Prostate gland (tissue), 2 donors: ENCODE measurements at places on chromosomes 5 and 9. TPM values are rescaled to one million over a fixed set of nuclear protein-coding genes. Genes with fewer than 3 reads are reported as not detected.

Gene GHR
- 15.5 TPM for total RNA-seq

Gene ZNF782
- 30.9 TPM for total RNA-seq

Gene GAS1
- total RNA-seq: 82.1 TPM

Gene CER1
- not detected for total RNA-seq

Gene C1QTNF2
- total RNA-seq: not detected

- H3K36me3 ChIP-seq: no peaks in the 10 kb centered on the region
- DNase-seq: no peak
- H3K27ac ChIP-seq: no peak overlapping the region
- H3K27me3 ChIP-seq: no peaks in the 10 kb centered on the region
- H3K4me3 ChIP-seq: no peak overlapping the region
Observed at GRCh38 chr5:19739671-19740070, 248.3 kb downstream of the CDH18 start.

GRCh38 chr9:8668751-8669150 is 869.2 kb upstream of the DMAC1 start:
- no peaks in the 10 kb centered on the region for H3K27me3 ChIP-seq
- H3K4me1 ChIP-seq: no peaks in the 10 kb centered on the region
- no peak overlapping the region for H3K4me3 ChIP-seq
- H3K36me3 ChIP-seq: no peaks in the 10 kb centered on the region
- no peak overlapping the region for H3K27ac ChIP-seq

DNA sequence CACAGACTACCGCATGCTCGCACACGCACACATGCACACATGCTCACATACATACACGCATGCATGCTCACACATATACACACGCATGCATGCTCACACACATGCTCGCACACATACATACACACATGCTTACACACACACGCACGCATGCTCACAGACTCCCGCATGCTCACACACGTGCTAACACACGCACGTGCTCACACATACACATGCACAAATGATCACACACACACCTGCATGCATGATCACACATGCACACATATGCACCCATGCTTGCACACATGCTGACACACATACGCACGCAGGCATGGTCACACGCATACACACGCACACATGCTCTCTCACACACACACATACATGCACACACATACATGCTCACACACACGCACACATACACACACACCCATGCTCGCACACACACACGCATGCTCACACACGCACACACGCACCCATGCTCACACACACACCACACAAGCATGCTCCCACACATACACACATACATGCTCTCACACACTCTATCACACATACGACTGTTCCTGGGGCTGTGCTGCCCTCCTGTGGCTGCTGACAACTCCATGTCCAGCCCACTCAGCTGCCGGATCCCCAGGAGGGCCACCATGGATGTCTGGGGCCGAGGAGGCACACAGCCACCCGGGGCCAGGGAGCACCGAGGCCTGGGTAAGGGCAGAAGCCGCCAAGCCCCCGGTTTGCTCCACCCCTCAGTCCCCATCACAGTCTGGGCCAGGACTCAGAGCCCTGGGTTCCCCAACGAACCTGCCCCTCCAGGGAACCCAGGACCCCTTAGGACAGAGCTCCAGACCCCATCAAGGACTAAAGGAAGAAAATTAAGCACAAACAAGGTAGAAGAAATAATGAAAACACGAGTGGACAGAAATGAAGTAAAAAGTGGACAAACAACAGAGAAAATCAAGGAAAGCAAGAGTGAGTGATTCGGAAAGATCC is 31.4 kb upstream of the EGFL7 start:
- H3K27me3 ChIP-seq: no peaks in the 10 kb centered on the region
- no peak overlapping the region for H3K27ac ChIP-seq
- H3K36me3 ChIP-seq: no peaks in the 10 kb centered on the region
- H3K4me1 ChIP-seq: no peaks in the 10 kb centered on the region
- peak; percentile 64 for DNase-seq
- no peak overlapping the region for H3K4me3 ChIP-seq

GRCh38 chr5:134530301-134531077 is 5.0 kb downstream of the JADE2 start:
- no peaks in the 10 kb centered on the region for H3K36me3 ChIP-seq
- peak overlapping the region; percentile 42 for H3K27ac ChIP-seq
- no peak overlapping the region for H3K4me3 ChIP-seq
- H3K27me3 ChIP-seq: no peaks in the 10 kb centered on the region
- no peak for DNase-seq
- H3K4me1 ChIP-seq: peaks cover 4% of the 10 kb centered on the region

GRCh38 chr5:82109013-82109412 is 137.2 kb downstream of the ATG10 start:
- no peaks in the 10 kb centered on the region for H3K27me3 ChIP-seq
- no peak overlapping the region for H3K4me3 ChIP-seq
- no peaks in the 10 kb centered on the region for H3K4me1 ChIP-seq
- no peak overlapping the region for H3K27ac ChIP-seq

DNA sequence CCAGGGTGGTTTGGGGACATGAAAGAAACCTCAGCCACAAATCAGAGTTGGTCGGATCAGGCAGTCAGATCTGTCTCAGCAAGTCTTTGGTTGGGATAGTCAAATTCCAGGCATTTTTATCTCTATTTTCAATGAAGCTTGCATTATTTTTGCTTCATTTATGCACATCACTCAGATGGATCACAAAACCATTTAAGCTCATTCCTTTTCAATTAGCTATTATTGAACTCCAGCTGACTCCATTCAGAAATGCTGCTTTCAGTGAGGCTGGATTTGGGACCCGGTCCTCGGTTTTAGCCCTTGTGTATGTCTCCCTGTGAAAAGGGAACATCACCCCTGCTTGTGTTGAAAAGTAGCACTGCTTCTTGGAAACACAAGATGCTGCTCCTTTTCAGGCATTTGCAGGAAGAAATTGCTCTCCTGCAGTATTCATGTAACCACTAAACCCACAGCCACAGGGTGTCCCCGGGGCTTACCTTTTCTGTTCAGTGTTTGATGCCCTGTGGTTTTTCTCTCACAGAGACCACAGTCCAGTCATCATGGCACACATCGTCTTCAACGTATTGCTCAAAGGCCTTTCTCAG is 232.9 kb downstream of the NFIB start:
- no peaks in the 10 kb centered on the region for H3K27me3 ChIP-seq
- DNase-seq: no peak
- no peak overlapping the region for H3K4me3 ChIP-seq
- no peaks in the 10 kb centered on the region for H3K4me1 ChIP-seq
- H3K27ac ChIP-seq: no peak overlapping the region
- H3K36me3 ChIP-seq: no peaks in the 10 kb centered on the region

- H3K27me3 ChIP-seq: no peaks in the 10 kb centered on the region
- no peaks in the 10 kb centered on the region for H3K36me3 ChIP-seq
- no peaks in the 10 kb centered on the region for H3K4me1 ChIP-seq
- H3K27ac ChIP-seq: no peak overlapping the region
Observed at GRCh38 chr9:1960342-1961042, 54.7 kb upstream of the SMARCA2 start.

DNA sequence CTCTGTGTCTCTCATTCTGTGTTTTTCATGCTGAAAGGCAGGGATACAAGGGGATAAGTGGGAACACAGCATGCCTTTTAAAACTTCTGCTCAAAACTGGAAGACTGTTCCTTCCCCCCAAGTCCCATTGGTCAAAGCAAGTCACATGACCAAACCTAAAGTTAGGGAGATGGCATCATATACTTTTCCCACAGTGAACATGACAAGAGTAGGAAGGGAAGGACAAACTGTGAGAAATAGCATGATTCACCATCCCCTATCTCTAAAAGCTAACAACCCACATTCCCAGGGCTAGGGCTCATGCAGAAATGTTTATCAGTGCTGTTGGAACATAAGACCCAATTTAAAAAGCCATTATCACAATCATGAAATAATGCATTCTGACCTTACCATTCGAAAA is 24.2 kb upstream of the SHISAL2B start:
- DNase-seq: no peak
- H3K4me3 ChIP-seq: no peak overlapping the region
- no peaks in the 10 kb centered on the region for H3K27me3 ChIP-seq
- H3K36me3 ChIP-seq: no peaks in the 10 kb centered on the region
- H3K4me1 ChIP-seq: no peaks in the 10 kb centered on the region

DNA sequence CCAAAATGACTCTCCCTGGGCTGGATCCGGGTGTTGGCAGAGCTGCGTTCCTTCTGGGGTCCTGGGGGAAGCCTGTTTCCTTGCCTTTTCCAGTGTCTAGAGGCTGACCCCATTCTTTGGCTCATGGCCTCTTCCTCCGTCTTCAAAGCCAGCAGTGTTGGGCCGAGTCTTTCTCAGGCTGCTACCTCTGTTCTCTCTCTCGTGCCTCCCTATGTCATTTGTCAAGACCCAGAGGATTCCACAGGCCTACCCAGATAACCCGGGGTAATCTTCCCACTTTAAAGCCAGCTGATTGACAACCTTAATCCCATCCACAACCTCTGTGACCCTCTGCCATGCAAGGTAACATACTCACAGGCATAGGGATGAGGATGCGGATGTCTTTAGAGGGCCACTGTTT is 55.0 kb upstream of the KCNMB1 start:
- no peaks in the 10 kb centered on the region for H3K36me3 ChIP-seq
- H3K4me3 ChIP-seq: no peak overlapping the region
- H3K27me3 ChIP-seq: no peaks in the 10 kb centered on the region
- DNase-seq: no peak
- no peak overlapping the region for H3K27ac ChIP-seq

DNA sequence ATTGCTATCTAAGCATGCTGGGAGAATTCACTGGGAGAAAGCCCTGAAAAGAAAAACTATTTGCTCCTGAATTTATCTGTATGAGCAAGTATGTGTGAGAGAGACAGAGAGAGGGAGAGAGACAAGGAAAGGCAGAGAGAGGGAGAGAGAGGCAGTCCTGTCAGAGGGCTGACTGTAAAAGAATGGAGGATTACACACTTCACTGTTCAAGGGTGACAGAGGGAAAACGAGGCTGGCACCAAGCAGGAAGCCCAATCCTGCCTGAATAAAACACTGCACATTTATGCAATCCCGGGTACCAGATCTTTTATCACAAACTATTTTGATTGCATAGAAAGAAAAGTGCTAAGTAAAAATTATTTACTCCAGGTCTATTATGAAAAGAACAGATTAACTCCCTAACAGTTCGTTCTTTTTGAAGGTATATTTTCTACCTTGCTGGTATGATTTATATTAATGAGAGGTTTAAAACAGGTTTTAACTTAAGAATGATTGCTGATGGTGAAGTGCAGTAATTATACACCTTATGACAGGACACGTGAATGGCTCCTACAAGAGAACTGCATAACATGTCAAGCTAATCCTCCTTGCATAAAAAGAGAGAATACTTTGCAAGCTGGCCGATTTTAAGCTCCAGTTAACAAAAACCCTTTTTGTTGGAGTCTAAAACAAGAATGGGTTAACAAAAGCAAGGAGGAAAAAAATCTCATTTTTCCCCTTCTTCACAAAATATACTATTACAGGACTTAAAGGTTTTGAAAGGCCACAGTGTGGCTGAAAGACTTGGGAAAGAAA is 82.5 kb downstream of the NFIB start:
- no peaks in the 10 kb centered on the region for H3K4me1 ChIP-seq
- no peaks in the 10 kb centered on the region for H3K27me3 ChIP-seq
- DNase-seq: no peak

- H3K4me1 ChIP-seq: no peaks in the 10 kb centered on the region
- no peak overlapping the region for H3K27ac ChIP-seq
- no peak for DNase-seq
- peaks cover 3% of the 10 kb centered on the region for H3K36me3 ChIP-seq
Observed at GRCh38 chr9:132647355-132647754, 22.4 kb downstream of the DDX31 start.

DNA sequence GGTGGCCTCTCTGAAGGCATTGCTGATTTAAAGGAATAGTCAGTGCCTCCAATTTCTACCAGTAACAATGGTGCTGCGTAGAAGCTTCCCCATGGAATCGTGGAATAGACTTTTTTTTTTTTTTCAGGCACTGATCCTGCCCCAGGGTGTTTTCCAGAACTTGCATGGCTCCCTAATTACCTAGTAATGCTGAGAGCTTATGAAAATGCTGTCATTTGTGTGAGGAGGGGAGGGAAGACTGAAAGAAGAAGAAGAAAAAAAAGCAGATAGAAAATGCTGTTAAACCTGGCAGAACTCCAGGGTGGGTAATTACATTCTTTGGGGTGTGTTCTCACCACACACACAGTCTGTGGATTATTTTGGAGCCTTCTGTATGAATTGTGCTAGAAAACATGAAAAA is 4.8 kb upstream of the GRIA1 start:
- no peak for DNase-seq
- H3K4me3 ChIP-seq: no peak overlapping the region
- H3K4me1 ChIP-seq: no peaks in the 10 kb centered on the region
- H3K27ac ChIP-seq: no peak overlapping the region
- H3K36me3 ChIP-seq: no peaks in the 10 kb centered on the region
- H3K27me3 ChIP-seq: peaks cover under 1% of the 10 kb centered on the region

DNA sequence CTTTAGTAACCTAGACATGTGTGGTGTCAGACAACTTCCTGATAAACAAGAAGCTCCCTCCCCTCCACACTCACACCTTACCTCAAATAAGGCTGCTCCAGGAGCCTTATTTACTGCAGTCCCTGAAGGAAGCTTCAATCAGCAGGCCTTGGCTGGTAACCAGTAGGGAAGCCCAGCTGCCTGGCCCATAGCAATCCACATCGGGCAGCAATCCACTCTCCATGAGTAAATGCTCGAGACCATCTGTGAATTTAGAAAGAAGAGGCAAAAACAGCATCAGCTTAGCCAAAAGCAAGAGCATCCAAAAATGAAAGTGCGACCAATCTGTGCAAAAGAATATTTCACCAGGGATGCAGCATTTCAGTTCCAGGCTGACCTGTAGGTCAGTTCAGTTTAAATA is 213.3 kb upstream of the TUSC1 start:
- no peaks in the 10 kb centered on the region for H3K36me3 ChIP-seq
- DNase-seq: no peak
- no peak overlapping the region for H3K4me3 ChIP-seq
- H3K27me3 ChIP-seq: no peaks in the 10 kb centered on the region
- no peak overlapping the region for H3K27ac ChIP-seq

GRCh38 chr5:75324791-75325190 is 12.2 kb upstream of the HMGCR start:
- H3K36me3 ChIP-seq: no peaks in the 10 kb centered on the region
- H3K4me1 ChIP-seq: no peaks in the 10 kb centered on the region
- H3K27ac ChIP-seq: no peak overlapping the region
- DNase-seq: no peak
- no peaks in the 10 kb centered on the region for H3K27me3 ChIP-seq

- H3K27me3 ChIP-seq: no peaks in the 10 kb centered on the region
- H3K4me3 ChIP-seq: no peak overlapping the region
- peaks cover 6% of the 10 kb centered on the region for H3K4me1 ChIP-seq
- no peak for DNase-seq
- no peaks in the 10 kb centered on the region for H3K36me3 ChIP-seq
Observed at GRCh38 chr9:131728546-131728910, 11.3 kb downstream of the RAPGEF1 start.

GRCh38 chr9:113650207-113651131 is 186.9 kb downstream of the RGS3 start:
- no peaks in the 10 kb centered on the region for H3K27me3 ChIP-seq
- no peaks in the 10 kb centered on the region for H3K36me3 ChIP-seq
- H3K4me1 ChIP-seq: no peaks in the 10 kb centered on the region
- no peak overlapping the region for H3K27ac ChIP-seq

DNA sequence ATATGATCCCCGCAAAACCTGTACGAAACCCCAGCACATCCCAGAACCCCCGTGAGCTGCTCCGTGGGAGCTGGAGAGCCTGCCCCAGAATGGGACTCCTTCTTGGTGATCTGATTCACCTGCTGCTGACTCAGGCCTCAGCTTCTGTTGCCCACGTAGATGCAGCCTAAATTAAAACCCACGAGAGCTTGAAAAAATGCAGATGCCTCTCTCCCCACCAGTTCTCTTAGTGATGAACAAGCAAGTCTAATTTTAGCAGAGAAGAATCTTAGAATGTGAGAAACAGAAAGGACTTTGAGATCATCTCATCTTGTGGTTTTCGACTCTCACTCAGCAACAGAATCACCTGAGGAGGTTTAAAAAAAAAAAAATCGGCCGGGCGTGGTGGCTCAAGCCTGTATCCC is 57.6 kb downstream of the TMOD1 start:
- H3K4me1 ChIP-seq: no peaks in the 10 kb centered on the region
- no peaks in the 10 kb centered on the region for H3K36me3 ChIP-seq
- no peak for DNase-seq
- no peaks in the 10 kb centered on the region for H3K27me3 ChIP-seq
